ENCODE measurements at places on chromosomes 1 and 21. TPM values are rescaled to one million over a fixed set of nuclear protein-coding genes. Genes with fewer than 3 reads are reported as not detected.

Gene RIMKLA
- total RNA-seq, result 0.09 TPM

Gene TCHHL1
- not detected for total RNA-seq

Gene TNNI3K
- total RNA-seq, result not detected

Gene KCNA2
- total RNA-seq, result not detected
